ENCODE measurements at places on chromosomes 1 and 21.

DNA sequence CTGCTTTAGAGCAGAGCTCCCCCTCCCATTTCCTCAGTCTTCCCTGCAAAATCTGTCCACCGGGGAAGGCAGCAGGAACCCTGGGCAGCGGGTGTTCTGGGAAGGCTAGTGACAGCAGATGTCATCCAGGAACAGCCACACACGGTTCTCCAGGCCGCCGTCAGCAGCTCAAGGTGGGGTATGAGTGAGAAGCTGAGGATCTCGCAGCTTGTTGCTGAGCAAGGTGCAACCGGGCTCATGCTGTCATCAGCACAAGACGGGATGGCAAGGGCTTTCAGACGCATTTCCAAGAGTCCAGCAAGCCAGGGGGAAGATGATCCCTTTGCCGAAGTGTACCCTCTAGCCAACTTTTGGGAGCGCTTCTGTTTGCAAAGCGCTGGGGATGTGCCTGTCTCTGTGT lies 23.0 kb upstream of the SPSB1 start:
- no peak for DNase-seq

DNA sequence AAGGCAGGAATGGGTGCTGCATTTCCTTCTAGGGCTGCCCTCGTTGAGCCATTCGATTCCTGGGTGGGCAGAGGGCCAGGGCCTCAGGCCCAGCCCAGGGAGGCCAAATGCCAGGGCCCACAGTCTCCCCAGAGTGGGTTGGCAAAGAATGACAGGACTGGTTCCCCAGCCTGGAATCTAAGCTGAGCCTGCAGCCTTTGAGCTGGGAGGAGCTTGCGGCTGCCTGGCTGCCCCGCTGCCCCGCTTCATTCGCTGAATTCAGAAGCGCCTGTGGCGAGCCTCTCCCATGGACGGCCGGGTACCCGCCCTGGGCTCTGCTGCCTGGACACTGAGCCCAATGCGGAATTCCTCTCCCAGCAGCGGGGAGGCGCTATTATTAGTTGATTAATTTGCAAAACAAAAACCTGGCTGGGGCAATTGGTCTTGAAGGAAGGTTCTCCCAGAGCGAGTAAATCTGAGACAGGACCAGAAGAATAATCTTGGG lies 32.3 kb upstream of the TARDBP start:
- no peak for DNase-seq

GRCh38 chr1:8477983-8478362 lies 160.1 kb downstream of the SLC45A1 start:
- DNase-seq = no peak

GRCh38 chr1:231861541-231862481 lies 235.2 kb downstream of the DISC1 start:
- no peak for DNase-seq

DNA sequence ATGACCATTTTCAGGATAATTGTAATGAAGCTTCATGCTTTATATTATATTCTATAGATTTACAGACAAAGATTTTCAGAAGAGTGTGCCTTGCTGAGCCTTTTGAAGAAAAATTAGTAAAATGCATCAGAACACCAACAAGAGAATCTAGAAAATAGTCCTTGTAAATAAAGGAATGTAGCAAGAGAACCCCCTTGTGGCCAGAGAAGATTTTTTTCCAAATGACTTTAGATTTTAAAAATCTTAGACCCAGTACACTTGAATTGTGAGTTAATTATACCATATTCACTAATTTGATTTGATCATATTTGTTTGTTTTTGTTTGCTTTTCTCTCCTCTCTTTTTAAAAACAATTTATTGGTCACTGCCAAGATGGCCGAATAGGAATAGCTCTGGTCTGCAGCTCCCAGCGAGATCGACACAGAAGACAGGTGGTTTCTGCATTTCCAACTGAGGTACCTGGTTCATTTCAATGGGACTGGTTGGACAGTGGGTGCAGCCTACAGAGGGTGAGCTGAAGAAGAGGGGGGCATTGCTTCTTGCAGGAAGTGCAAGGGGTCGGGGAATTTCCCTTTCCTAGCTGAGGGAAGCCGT lies 12.8 kb upstream of the IFI44L start:
- no peak for DNase-seq

- no peak for DNase-seq
Observed at GRCh38 chr21:42833859-42834725, 45.2 kb downstream of the WDR4 start.

- no peak for DNase-seq
Observed at GRCh38 chr1:237386362-237387143, 344.6 kb downstream of the RYR2 start.

- no peak for DNase-seq
Observed at GRCh38 chr1:72137656-72138055, 144.7 kb downstream of the NEGR1 start.

- DNase-seq = no peak
Observed at GRCh38 chr1:60280819-60281218, 207.2 kb upstream of the C1orf87 start.

DNA sequence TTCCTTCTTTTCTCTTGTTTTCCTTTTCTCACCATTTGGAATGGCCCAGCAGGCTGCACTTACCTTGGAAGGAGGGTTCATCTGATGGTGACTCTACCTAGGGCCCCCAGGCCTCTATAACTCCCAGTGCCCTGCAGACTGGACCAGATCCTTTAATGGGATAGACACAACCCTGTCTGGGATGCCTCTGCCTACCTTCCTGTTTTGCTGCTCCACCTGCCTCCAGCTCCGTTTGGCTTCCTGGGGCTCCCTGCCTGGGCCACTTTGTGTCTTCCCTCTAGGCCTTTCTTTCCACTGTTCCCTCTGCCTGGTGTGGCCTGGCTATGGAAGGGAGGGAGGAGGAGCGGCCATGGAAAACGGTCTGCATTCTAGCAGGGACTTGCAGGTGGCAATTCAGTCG lies 7.5 kb downstream of the PCSK9 start:
- DNase-seq = no peak

- DNase-seq = no peak
Observed at GRCh38 chr1:61887076-61887867, 145.0 kb downstream of the PATJ start.

DNA sequence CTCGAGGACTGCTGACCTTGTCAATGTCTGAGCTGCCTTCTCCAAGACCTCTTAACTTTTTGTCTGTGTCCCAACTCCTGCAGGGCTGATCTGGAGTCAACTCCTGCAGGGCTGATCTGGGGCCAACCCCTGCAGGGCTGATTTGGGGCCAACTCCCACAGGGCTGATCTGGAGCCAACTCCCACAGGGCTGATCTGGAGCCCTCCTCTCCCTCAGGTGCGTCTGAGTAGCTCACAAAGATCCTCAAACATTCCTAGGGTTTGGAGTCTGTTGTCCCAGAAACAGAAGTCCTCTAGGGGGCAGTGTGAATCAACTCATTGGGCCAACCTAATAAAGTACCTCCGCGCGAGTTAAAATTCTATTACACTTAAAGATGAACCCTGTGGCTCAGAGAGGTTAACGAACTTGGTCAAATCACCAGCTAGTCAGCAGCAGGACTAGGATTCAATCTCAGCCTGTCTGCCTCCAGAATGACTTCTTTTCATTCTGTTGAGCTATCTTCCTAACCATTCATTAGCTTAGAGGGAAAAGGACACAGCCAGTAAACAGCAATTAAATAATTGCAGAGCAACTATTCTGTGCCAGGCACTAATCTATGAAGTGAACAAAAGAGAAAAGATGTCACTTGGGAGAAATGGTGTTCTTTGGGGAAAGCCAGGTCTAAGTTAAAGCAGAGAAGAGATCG lies 17.2 kb upstream of the RLF start:
- DNase-seq = peak; percentile 67

DNA sequence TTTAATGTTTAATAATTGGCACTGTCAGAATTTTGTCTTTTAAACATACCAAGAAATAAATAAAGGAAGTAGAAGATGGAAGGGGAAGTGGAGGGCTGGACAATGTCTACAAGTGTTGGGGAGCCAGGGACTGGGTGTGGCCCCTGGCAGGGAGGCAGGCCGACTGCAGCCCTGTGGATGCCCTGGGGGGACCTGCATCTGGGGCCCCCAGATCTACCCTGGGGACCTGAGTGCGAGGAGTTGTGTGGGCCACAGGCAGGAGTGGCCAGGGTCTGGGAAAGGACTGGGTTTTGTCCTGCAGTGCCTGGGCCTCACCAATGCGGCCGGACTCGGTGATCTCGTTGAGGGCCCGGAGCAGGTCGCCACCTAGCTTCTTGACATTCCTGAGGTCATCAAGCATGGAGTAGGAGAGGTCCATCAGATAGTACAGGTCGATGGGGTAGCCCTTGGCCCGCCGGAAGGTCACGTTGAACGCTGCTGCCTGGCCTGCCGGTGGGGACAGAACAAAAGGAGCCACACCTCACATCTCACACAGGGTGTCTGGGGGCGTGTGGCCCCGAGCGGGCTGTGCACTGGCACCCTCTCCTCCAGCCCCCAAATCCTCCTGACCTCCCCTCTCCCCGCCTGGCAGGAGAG lies 17.5 kb downstream of the ITGB2 start:
- no peak for DNase-seq

DNA sequence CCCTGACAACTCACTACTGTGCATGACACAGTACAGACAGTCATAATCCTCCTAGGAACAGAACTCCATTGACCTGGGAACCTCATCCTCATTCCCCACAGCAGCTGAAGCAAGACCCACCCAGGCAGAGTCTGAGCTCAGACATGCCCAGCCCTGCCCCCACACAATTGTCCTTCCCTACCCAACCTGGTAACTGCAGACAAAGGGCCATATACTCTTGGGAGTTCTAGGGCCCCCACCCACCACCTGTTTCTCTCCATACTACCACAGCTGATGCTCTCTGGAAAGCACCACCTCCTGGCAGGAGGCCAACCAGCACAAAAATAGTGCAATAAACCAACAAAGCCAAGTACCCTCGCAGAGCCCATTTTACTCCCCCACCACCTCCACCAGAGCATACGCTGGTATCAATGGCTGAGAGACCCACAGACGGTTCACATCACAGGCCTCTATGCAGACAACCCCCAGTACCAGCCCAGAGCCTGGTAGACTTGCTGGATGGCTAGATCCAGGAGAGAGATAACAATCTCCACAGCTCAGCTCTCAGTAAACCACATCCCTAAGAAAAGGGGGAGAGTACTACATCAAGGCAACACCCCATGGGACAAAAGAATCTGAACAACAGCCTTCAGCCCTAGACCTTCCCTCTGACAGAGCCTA lies 159.7 kb upstream of the CXADR start:
- no peak for DNase-seq

- peak; percentile 93 for DNase-seq
Observed at GRCh38 chr1:40818264-40818961, 34.8 kb downstream of the KCNQ4 start.

- DNase-seq = no peak
Observed at GRCh38 chr21:42025376-42026081, 15.4 kb upstream of the ZBTB21 start.

DNA sequence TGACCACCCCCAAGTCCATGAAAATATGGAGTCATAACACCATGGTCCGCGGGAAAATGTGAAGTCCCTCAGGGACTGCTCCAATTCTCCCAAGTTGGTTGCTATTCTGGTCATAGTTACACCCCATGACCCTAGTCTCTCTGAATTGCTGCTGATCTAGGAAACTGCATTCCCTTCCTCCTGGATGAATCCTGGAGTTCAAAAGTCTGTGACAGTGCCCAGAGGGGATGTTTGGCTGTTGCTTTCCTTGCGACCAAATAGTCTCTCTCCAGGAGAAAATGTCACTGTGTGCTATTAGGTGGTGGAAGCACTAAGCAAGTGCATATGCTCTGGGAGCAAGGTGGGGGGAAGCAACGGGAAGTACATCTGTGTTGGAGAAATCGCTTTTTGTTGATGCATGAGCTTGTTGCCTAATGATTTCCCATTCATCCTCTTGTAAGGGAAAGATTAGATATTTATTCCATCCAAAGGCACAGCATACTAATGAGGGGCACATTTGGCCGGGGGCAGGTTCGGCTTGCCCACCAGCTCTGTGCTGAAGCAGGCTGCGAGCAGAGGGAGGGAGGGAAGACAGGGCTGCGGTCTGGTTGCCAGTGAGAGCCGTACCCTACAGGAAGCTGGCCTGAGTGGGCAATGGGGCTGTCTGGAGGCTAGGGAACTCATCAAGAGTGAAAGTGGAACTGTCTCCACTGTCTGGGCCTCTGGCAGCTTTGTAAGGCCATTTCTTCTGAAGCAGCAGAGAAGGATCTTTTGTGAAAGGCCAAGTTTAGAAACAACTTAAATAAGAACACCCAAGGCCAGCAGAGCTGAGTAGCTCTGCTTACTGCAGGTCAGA lies 27.2 kb downstream of the SYT6 start:
- DNase-seq = no peak

DNA sequence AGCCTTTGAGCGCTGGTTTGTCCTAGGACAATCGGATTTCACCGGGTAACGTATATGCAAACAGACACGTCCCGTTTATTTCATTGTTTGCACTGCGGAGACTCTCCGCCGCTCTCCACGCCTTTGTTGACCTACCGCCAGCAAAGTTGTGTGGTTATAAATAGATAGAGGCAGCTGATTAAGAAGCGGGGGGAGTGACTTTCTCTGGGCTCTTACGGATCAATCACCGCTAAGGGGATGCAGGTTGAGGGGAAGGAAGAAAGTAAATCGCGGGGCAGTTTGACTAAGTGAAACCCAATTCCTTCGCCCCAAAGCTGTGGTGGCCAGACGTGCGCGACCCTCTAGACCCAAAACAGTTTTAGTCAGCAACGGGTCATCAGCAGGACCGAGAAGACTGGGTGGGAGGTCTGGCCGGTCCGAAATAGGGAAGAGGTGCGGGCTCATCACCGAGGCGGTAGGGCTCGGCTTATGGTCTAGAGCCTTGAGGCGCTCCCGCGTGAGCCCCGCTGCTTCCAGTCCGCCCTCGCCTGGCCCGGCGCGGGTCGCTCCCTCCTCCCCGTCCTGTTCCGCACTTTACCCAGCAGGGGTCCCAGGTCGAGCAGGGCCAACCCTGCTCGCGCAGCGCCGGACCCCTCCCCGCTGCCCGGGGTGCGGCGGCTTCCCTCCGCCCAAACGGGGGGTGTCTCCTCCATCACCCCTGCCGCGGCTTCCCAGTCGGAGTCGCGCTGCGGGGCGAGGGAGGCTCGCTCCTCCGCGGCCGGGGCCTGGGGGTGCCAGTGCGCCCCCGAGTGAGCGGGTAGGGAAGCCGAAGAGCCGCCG lies 120.8 kb upstream of the RRP15 start:
- DNase-seq = peak; percentile 29

- DNase-seq = peak; percentile 7
Observed at GRCh38 chr1:64019818-64020217, 183.6 kb upstream of the UBE2U start.

GRCh38 chr1:24955161-24955560 lies 25.1 kb upstream of the RUNX3 start:
- DNase-seq = peak; percentile 89

GRCh38 chr1:160622501-160623226 lies 24.2 kb downstream of the SLAMF1 start:
- DNase-seq = no peak

GRCh38 chr1:13764588-13765332 lies 64.8 kb downstream of the PRDM2 start:
- DNase-seq = no peak

DNA sequence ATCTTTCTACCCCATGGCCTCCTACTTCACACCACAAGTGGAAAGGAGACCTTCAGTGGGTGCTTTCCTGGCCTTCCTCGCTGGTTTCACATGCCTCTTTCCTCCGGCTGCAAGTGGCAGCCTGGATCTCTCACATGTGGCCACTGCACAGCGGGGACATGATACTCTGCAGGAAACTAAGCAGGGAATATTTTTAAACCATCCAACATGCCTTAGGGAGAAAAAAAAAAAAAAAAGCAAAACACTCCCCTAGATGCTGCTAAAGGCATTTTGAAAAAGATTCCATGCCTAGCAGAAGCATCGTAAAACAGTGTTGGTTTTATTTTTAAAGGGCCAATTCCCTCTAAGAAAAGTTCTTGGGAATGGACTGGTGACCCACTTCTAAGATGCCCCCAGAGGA lies 12.2 kb upstream of the GJA5 start:
- no peak for DNase-seq

GRCh38 chr1:47555306-47555705 lies 117.5 kb downstream of the FOXD2 start:
- no peak for DNase-seq

Measured in activated CD4-positive, alpha-beta T cell treated with anti-CD3 and anti-CD28 coated beads for 36 hours (primary cell).